Breast epithelium (tissue), 4 donors: ENCODE measurements at places on chromosomes 6 and 20. TPM values are rescaled to one million over a fixed set of nuclear protein-coding genes. Genes with fewer than 3 reads are reported as not detected.

DNA sequence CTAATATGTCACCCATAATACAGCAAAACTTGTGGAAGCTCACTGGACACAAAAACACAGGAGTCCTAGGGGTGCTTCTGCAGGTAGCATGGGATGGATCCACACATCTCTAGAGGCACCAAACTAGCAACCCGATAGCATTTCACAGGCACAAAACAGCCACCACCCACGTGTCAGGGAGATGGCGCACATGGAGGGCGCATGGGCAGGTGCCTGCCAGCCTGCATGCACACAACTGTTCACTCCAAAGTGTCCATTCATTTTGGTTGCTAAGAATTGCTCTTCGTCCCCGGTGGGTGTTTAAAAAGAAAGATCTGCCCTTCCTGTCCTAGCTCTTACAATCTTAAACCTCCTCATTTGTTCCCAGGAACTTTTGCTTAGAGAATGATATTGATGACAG lies 171.3 kb downstream of the SYNDIG1 start:
- DNase-seq, result no peak

DNA sequence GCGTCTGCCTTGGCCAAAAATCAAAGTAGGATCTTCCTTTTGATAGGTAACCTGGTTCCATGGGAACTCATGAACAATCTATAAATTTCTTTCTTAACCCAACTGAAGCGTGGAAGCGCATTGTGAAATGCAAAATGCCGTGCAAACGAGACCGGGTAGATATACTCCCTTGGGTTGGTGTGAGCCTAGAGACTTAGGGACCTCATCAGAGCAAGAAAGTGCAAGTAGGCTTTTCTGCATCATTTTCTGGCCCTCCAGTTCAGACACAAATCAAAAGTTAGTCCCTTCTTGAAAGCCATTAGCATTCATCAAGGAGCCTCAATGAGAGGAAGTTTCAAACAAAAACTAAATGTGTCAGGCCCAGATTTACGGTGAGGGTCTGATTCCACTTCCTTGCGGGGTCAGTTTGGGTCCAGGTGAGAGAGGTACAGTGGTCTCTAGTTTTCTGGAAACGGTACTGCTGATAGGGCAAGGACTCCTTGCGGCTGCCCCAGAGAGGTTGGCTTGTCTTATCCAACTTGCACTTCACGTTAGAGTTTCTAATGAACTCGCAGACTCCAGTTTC lies 5.3 kb upstream of the ZNF184 start:
- DNase-seq, result no peak

GRCh38 chr6:112348334-112348874 lies 1.3 kb downstream of the RFPL4B start:
- no peak for DNase-seq

- DNase-seq, result no peak
Measured at GRCh38 chr20:2065099-2065498, 36.5 kb upstream of the STK35 start.

DNA sequence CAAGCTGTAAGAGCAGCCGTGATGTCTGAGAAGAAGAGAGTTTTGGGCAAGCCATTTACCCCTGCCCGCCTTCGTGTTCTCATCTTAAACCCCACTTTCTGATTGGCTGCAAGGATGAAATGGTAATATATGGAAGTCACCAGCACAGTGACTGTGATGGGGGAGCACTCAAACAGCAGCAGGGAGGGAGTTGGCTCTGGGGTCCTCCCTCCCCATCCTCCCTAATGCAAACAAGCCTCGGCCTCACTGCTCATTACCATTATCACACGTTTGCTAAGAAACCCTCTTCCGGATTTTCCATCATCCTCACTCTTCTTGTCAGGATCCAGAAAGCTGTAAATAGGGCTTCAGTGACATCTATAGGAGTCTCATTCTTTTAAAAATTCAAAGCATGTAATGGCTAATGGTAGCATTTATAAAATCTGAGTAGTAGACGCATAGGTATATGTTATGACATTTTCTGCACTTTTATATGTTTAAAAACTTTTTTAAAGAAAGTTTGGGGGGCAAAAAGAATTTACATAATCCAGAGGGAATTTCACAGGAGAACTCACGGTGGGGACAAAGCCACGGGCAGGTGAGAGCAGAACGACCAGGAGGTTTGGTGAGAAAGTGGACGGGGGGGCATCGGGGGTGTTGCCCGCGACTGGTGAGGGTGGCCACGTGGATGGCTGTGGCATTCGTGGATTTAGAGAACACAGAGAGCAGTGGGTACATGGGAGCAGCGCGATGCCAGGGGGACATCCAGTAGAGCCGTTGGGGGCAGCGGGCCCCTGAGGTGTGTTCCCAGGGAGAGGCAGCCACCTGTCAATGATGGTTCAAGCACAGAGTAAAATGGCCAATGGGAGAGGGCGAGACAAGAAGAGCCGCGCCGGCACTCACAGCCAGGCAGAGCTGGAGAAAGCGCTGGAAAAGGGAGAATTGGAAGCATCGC lies 29.6 kb downstream of the SUMO4 start:
- DNase-seq, result no peak

- DNase-seq, result no peak
Measured at GRCh38 chr6:17212546-17213371, 68.4 kb upstream of the RBM24 start.

- DNase-seq, result no peak
Measured at GRCh38 chr6:25960734-25961133, 1.9 kb upstream of the TRIM38 start.

DNA sequence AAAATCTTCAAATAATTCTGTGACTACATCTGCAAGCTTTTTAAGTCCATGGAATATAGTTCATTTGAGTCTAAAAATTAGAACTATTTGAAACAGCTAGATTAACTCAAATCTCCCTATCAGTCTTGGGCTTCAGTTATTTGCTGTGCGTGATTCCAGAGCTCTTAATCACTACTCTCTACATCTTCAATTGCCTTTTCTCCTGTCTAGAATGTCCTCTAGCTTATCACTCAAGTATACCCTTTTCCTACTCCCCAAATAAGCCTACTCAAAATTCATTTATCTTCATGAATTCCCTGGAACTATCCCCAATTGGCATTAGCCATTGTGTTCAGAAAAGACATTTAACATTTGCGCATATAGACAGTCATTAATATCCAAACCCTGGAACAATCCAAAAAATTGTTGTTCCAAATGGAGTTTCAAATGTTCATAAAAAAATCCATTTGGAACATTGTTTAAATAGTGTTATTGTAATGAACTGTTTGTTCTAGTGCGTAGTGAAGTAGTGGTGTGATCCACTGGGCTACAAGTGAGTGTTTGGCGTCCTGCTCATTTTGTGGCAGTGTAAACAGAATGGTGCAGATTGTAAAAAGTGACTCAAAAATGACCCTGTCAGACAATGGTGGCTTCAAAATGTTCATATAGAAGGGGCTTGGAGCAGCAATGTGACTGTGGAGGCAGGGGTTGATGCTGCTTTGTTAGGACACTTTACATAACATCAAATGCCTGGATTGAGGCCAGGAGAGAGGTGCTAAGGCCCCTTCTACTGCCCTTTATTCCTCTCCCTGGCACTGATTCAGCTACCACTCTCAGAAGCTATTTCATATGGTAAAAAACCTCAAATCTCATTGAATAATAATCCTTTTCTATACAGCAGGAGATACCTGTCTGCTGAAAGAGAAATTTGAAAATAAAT lies 122.3 kb downstream of the KIF6 start:
- DNase-seq, result no peak

DNA sequence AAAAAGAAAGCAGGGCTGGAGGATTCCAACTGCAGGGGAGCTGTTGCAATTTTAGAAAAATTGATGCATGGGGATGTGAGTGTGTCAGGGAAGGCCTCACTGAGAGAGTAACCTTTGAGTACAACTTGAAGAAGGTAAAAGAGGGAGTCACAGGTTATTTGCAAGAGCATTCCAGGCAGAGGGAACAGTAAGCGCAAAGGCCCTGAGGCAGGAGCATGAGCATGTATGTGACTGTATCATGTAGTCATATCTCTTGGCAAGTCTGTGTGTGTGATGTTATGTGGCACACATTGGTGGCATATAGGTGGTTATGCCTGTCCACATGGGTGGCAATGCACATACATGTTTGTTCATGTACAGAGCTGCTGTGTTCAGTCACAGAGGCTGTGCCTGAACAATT lies 71.2 kb upstream of the ZNFX1 start:
- DNase-seq, result no peak

DNA sequence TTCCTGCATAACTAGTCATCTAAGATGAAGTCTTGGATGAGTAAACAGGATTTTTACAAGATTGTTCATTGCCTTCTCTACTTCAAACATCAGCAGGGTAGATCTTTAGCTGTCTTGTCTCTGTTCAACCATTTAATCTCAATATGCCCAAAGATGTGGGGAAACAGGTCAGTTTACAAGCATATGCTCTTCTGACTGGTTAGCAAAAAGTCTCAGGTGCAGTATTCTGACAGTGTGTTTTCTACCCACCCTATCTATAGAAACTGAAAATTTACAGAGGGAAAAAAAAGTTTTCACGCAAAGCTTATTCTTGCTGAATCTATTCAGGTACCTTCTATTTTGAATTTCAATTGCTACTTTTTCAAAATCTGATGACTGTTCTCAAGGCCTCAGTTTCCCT lies 29.0 kb downstream of the MAP3K5 start:
- no peak for DNase-seq

GRCh38 chr20:14333721-14334120 lies 3.7 kb downstream of the FLRT3 start:
- no peak for DNase-seq

DNA sequence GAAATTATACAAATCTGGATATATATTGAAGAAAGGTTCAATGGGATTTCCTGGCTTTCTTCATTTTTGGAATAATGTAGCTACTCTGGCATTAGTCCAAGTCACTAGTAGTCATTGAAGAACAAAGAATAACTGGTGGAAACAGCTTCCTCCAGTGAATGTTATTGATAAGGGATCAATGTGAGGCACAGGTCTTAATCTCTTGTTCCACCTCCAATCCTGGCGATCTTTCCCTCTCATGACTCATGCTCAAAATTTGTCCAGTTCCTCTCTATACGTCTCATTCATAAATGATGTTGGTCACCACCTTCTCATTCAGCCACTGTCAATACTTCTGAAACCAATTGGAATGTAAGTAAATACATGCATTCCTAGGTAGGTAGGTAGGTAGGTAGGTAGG lies 185.0 kb upstream of the BMP2 start:
- no peak for DNase-seq

OXT gene
- not detected for total RNA-seq

- no peak for DNase-seq
Measured at GRCh38 chr20:63257629-63258028, 3.4 kb upstream of the NKAIN4 start.

DNA sequence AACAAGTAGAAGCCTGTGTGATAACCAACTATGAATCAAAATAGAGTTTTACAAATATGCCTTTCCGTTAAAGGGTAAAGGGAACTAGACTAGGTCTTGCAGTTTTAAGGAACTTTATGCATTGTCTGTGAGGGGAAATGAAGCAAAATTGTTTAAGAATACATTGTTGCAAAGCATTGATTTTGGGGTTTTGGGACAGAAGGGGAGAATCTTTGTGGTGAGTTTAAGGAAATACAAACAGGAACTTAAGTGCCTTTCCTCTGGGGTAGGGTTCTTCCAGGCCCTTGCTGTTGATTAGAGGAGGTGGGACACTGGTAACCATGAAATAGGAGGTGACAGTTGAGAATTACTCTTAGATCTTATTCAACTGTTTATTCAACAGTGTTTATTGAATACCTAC lies 4.7 kb downstream of the MAPK14 start:
- DNase-seq, result no peak

GRCh38 chr6:12342664-12343063 lies 52.5 kb downstream of the EDN1 start:
- DNase-seq, result no peak

OPN5 gene
- not detected for total RNA-seq
